ENCODE measurements at places on chromosomes 12 and 14.

GRCh38 chr12:16515666-16516065 is 90.3 kb downstream of the LMO3 start:
- no peak for DNase-seq

GRCh38 chr12:129599406-129599805 is 304.4 kb downstream of the TMEM132D start:
- no peak for DNase-seq

DNA sequence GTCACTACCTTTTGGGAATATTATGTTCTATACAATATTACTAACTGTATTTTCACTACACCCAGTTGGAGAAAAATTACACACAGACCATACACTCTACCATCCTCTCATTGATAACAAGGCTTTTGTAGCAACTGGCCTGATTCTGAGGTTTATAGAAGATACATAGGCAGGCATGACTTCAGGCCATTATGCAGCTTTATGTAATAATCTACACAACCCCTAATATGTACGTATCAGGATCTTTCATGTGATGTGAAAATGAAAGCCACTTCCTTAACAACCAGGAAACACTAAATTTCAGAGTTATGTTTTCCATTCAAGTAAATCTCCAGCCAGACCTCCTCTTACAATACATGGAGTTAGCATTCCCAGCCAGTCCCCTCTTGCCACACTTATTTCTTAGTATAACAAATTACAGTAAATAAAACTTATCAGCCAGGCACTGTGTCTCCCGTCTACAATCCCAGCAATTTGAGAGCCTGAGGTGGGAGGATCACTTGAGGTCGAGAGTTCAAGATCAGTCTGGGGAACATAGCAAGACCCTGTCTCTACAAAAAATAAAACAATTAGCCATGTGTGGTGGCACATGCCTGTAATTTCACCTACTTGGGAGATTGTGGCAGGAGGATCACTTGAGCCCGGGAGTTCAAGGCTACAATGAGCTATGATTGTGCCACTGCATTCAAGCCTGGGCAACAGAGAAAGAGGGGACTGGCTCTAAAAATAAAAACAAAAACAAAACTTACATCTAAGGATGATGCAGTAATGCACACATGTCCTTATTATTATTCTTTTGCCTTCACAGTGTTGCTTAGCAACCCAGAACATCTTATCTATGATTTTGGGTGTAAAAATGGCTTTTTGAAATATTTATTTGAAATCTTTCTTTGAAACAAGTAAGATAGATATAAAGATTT is 10.4 kb upstream of the OSBPL8 start:
- peak; percentile 36 for DNase-seq

- no peak for DNase-seq
These were observed 484.4 kb downstream of the ATP23 start for GRCh38 chr12:58425481-58426392.

DNA sequence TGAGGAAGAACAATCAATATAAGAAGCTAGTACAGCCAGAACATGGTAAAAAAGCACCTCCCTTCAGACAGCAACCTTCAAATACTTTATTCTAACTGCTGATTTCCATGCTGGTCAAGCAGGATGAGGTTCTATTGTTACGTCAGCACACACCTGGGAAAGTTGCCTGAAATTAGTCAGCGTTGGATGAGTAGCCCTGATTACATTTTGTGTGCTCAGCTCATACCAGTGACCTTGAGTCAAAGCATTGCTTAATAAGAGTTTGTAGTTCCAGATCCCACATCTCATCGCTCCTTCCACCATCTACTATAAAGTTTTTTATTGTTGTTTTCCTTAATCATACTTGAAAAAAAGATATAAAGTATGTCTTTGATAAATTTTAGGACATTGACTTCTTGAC is 361.5 kb downstream of the EGLN3 start:
- no peak for DNase-seq

DNA sequence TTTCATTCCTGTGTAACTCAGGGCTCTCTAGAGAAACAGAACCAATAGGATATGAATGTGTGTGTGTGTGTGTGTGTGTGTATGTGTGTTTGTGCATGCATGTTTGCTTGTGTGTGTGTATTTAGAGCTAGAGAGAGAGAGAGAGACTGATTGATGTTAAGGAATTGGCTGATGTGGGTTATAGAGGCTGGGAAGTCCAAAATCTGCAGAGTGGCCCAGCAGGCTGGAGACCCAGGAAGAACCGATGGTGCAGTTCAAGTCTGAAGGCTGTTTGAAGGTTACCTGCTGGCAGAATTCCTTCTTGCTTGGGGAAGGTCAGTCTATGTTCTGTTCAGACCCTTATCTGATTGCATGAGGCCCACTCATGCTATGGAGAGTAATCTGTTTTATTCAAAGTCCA is 64.7 kb downstream of the ADCK1 start:
- DNase-seq = no peak

- no peak for DNase-seq
These were observed 23.0 kb downstream of the LACRT start for GRCh38 chr12:54611715-54612149.

DNA sequence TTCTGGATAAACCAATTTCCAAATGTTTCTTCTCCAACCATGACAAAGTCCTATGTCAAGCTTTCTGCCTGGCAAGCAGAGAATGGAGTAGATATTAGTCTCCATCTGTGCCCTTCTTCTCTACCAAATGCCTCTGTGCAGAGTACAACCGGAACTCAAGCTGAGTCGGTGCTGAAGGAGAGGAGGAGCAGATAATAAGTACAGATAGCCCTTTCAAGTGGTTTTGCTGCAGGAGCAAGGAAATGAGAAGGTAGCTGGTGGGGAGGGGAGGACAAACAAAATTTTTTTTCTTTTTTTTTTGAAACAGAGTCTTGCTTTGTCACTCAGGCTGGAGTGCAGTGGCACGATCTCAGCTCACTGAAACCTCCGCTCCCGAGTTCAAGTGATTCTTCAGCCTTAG is 14.2 kb upstream of the HELB start:
- DNase-seq = no peak

- no peak for DNase-seq
These were observed 21.0 kb upstream of the PPP1R13B start for GRCh38 chr14:103868242-103868897.

Measured in inflammatory macrophage treated with lipopolysaccharide for 1 hour (primary cell).